ENCODE measurements at places on chromosomes 7 and 10. TPM values are rescaled to one million over a fixed set of nuclear protein-coding genes. Genes with fewer than 3 reads are reported as not detected.

GRCh38 chr7:13240349-13240748 is 552.9 kb downstream of the ARL4A start:
- no peak for DNase-seq

- no peak for DNase-seq
Observed at GRCh38 chr10:47136866-47137265, 163.1 kb upstream of the GDF10 start.

Gene AMPH
- 37.0 TPM for total RNA-seq

GRCh38 chr10:109894516-109894915 is 28.8 kb downstream of the XPNPEP1 start:
- DNase-seq: peak; percentile 76

Gene NUDT13
- total RNA-seq: 6.3 TPM

DNA sequence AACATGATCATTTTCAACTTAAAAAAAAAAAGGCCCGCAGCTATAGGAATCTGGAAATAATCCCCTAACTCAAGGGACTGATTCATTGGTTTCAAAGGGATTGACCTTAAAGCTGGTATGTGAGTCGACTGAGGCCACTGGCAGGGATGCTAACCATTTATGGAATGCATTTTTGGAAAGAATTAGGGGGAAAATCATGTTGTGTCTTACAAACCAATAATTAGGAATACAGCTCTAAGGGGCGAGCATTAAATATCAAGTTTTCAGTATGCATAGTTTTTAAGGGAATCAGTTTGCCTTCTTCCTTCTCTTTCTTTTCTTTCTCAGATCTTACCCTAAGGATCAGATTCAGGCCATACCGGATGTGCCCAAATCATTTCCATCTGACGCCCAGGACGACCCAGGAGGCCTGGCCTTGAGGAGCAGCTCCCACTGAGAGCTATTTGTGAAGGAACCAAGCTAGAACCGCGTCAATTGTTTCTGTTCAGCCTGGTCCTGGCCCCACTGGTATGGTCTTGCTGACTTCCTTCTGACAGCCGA is 48.7 kb downstream of the BPGM start:
- no peak for DNase-seq

GRCh38 chr7:24971333-24972165 is 8.4 kb downstream of the OSBPL3 start:
- DNase-seq: no peak

DNA sequence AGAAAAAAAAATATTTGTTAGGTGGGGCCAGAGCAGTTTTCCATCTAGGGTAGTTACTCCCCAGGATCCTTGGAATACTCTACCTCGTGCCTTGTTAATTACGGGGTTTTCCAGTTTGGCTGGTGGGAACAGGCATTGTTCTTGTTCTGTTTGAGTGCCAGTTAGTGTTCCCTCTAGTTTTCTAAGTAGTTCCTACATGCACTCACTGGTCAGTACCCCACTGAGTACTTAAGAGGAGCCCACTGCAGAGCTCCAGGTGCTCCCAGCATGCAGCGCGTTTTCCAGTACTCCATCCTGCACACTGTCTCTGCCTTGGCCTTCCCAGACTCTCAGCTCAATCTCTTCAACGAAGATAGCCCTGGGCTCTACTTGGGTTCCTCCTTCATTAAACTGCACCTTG is 58.0 kb downstream of the AHCYL2 start:
- no peak for DNase-seq

DNA sequence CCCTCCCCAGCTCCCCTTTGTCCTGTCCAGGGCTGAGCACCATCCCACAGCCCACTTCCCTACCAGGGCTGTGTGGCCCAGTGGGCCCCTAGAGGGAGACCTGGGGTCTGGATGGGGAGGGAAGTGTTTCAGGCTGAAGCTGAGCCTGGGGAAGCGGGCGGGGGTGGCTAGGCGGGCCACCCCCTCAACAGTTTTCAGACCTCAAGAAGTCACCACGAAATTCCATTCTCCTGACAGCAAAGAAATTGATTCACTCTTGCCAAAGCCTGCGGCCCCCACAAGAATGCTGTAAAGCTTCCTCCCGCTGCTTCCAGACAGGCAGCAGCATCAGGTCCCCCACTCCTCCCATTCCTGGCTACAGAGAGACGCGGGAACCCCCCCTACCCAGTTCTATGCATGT is 2.5 kb upstream of the LFNG start:
- no peak for DNase-seq

- no peak for DNase-seq
Observed at GRCh38 chr7:26515314-26515842, 223.7 kb downstream of the SNX10 start.

Gene SLC18A3
- not detected for total RNA-seq

DNA sequence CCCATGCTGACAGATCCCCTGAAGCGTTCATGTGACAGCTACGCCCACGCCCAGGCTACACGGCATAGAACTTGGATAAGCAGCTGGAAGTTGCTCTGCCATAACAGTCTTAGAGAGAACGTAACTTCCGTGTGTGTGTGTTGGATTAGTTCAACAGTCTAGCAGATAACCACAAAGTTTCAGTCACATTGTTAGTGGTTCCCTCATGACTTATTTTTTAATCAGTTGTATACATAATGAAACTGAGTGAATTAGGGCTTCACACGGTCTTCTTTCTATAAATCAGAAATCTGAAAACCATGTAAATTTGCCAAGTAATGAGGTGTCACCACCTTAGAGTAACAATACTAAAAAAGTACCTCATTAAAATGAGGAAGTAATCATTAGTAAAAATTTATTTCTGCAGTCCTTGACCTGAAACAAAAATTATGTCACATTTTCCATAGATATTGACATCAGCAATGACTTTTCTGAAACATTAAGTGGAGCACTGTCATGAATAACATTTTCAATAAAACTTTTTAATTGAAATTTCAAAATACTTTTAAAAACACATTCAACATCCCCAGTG is 21.7 kb upstream of the MACC1 start:
- DNase-seq: no peak

GRCh38 chr7:33674804-33675411 is 230.4 kb upstream of the BMPER start:
- DNase-seq: no peak

- DNase-seq: no peak
Observed at GRCh38 chr7:621572-622285, 102.1 kb upstream of the PDGFA start.

DNA sequence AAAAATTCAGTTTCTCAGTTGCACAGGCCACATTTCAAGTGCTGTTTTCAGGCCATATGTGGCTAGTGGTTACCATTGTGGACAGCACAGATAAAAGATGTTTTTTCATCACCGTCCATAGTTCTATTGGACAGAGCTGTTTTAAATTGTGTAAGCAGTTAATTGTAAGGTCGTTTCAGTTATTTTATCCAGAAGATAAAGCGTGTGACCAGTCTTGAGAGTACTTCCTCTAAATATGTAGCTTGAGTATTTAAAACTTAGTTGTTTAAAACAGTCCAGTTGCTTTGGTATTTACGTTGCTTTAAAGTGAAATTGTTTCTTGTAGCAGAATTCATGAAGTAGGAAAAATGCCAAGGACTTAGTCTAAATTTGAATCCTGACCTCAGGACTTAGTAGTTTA is 66.9 kb downstream of the ZNRF2 start:
- no peak for DNase-seq

Gene GRID2IP
- total RNA-seq: not detected

- DNase-seq: no peak
Observed at GRCh38 chr10:3622427-3622826, 162.6 kb downstream of the KLF6 start.

GRCh38 chr7:152120210-152120609 is 94.7 kb downstream of the GALNT11 start:
- no peak for DNase-seq

Gene TAC1
- total RNA-seq: 121 TPM

DNA sequence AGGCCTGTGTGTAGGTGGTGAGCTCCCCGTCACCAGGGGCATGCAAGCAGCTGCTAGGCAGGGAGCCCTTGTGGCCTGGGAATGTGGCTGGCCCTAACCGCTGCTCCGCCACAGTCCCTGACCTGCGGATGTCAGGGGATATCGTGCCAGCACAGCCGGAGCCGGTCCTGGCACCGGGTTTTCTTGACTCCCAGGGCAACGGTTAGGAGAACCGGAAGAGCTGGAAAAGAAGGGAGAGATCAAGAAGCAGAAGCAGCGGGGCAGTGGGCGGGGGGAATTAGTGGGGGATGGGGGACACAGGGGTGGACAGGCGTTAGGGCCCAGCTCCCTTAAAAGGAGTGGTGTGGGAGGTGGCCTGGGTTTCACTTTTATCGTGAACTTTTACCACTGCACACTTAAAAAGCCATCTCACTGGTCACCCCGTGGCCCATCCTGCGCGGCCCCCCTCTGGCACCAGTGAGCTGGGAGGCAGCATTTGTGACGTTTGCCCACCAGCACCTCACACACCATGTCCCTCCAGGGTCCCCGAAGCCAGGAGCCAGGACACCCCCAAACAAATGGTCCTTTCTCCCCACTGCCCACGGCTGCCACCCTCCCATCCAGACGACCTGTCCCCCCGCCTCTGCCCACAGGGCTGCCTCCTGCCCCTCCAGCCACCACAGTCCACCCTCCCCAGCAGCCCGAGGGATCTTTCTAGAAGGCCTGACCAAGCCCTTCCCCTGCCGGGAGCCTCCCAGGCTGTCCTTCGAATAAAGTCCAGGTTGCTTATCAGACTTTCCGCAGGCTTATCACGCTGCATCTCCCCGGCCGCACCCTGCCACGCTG is 1.8 kb upstream of the MICALL2 start:
- peak; percentile 45 for DNase-seq

Gene FAM237B
- not detected for total RNA-seq
